GM23248 (cell line): ENCODE measurements at places on chromosomes 1 and 21. TPM values are rescaled to one million over a fixed set of nuclear protein-coding genes. Genes with fewer than 3 reads are reported as not detected.

Gene LCE1B
- not detected in 2 replicates for total RNA-seq

Gene TNNI3K
- not detected in 2 replicates for total RNA-seq

DNA sequence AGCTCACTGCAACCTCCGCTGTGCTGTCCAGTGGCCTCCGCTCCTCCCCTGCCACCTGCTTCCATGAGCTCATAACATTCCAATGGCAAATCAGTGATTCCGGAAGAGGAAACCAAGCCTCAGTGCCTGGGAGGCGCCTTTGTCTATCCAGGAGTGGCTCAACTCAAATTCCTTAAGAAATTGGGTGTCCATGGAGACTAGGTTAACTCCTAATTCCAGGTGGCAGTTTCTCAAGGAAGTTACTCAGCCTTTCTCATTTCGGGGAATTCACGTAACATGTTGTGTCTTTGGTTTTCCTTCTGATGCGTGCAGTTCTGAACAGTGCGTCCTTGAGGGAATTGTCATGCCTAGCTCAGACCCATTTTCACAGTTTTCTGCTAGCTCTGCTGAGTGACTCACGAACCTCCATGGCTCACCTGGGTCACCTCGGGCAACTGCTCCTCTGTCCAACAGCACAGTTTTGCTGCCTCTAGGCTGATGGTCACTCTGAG, 89.9 kb upstream of the DSCAM start:
- no peak for DNase-seq

- DNase-seq = peak; percentile 47
Observed at GRCh38 chr1:233518344-233518743, 95.6 kb upstream of the KCNK1 start.

Gene TENT5C
- 0.25 TPM in 1 of 2 replicates, not detected in the other for total RNA-seq

GRCh38 chr1:116920211-116920610, 10.5 kb downstream of the PTGFRN start:
- DNase-seq = peak; percentile 48

Gene MYBPHL
- total RNA-seq = not detected in 2 replicates

DNA sequence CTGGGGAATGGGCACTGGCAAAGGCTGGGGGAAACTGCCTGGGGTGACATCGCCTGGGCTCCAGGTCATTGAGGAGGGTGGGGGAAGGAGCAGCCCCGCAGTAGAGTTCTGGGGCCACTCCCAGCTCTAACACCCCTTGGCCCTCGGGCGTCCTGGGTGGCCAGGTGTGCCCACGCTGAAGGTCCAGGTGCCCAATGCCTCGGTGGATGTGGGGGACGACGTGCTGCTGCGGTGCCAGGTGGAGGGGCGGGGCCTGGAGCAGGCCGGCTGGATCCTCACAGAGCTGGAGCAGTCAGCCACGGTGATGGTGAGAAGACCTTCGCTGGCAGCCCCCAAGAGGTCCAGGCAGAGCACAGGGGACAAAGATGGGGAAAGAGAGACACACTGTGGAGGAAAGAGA, 7.7 kb downstream of the NTRK1 start:
- DNase-seq = no peak

Gene RAP1GAP
- 0.97 TPM in 1 of 2 replicates, not detected in the other for total RNA-seq

GRCh38 chr1:89487972-89488371, 36.7 kb upstream of the LRRC8B start:
- DNase-seq = no peak

GRCh38 chr1:213550804-213551203, 437.0 kb upstream of the PROX1 start:
- no peak for DNase-seq

GRCh38 chr1:109434484-109434883, 8.2 kb upstream of the PSMA5 start:
- DNase-seq = no peak

DNA sequence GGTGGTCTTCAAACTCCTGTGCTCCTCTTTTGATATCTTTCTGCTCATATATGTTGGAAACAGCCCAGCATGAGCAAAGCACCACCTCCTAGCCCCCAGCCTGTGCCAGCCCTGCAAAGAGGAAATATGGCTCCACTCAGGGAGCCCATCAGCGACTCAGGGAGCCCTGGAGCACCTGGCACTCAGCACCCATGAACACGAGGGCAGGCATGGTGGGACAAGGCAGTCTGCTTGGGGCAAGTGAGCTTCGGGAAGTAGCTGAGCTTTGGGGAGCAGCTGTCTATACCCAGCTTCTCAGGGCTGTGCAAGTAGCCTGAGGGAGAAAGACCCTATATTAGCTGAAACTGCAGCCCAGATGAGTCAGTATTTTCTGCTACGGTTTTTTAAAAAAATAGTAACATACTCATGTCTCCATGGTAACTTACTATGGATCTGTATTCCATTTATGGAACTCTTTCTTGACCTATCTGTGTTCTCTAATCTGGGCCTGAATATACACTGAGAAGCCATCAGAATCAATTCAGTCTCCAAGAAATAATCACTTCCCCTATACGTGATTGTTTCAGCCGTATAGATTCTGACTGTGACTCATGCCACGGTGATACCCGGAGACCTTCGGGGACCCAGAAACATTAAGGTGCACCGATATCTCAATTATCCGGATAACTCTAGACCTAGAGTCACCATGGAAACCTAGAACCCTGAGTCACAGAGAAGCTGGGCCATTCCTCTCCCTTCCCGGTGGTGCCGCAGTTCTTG, 1.5 kb upstream of the ETS2 start:
- no peak for DNase-seq

GRCh38 chr1:83901547-83902155, 97.3 kb downstream of the TTLL7 start:
- DNase-seq = peak; percentile 92

- peak; percentile 83 for DNase-seq
Observed at GRCh38 chr1:95086949-95087533, 14.3 kb upstream of the ALG14 start.

DNA sequence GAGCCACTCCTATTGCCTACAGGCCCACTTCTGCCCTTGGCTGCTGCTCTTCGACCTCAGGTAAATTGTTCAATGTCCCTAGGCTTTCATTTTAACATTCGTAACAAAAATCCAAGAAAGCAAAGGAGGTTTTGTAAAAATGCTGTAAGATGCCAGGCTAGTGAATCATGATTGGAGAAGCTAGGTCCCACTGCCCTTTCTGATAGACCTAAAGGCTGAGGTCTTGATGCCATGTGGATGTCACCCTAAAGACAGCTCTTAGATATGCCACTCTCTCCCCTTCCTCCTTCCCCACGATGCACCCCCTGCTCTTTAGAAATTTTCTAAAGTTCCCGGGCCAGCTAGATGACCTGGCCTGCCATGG, 9.9 kb upstream of the TMEM39B start:
- DNase-seq = peak; percentile 56

DNA sequence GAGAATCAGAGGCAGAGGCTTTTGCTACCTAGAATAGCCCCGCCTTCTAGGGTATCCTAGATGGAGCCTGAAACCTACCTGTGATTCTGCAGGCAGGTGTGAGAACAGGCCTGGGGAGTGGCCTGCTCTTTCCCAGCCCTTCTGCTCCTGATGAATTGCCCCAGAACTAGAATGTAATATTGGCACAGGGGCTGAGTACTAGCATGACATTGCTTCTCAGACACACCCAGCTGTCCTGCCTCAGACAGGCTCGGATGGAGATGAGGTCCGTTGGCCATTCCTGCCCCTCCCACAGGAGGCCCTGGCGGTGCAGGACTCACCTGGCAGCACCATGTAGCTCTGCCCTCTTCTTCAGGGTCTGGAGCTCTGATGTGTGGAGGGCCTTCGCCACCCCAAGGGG, 237.6 kb downstream of the GRIK3 start:
- DNase-seq = no peak

Gene NEK2
- 11.3 and 13.8 TPM in 2 replicates for total RNA-seq

- no peak for DNase-seq
Observed at GRCh38 chr1:101460739-101461138, 223.9 kb downstream of the S1PR1 start.

DNA sequence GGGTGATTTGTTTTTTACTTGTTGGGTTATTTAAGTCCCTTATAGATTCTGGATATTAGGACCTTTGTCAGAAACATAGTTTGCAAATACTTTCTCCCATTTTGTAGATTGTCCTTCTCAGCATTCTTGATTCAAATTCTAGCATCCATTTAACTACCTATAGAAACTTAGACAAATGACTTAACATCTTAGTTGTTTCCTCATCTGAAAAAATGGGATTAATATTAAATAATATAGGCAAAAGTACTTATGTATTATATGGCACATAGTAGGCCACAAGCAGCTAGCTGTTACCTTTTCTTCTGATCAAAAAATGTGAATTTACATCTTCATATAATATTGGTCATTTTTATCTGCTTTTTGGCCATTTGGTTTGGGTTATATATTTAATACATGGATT, 307.5 kb downstream of the ZP4 start:
- no peak for DNase-seq

Gene ANKRD34A
- total RNA-seq = 0.25 and 1.3 TPM in 2 replicates

Gene BCAN
- not detected in 2 replicates for total RNA-seq

DNA sequence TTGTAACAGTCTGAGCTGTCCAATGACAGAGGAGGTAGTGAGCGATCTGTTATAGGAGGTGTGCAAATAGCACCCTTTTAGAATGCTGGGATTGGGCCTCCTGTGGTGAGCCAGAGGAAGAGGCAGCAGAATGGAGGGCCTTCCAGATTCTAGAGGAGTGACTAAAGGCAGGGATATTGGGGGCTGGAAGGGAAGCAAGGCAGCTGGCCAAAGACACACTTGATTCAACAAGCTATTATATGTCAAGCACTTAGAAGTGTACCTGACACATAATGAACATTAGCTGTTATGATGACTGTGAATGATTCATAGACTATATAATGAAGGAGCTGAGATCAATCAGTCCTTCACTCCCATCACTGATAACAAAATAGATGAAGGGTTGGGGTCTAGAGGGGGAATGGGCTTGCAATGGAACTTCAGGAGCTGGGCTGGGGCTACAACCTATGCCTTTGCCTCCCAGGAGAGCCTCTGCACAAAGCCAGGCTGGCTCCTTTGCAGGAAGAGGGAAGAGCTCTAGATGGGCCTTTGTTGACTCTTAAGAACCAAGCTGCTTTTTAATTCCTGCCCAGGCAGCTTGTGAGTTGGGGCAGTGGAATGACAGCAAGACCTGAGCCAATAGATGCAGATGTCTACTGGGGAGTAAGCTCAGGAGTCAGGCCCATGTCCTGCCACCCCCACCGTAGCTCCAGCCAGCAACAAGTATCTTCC, 2.3 kb upstream of the MKNK1 start:
- DNase-seq = peak; percentile 35

DNA sequence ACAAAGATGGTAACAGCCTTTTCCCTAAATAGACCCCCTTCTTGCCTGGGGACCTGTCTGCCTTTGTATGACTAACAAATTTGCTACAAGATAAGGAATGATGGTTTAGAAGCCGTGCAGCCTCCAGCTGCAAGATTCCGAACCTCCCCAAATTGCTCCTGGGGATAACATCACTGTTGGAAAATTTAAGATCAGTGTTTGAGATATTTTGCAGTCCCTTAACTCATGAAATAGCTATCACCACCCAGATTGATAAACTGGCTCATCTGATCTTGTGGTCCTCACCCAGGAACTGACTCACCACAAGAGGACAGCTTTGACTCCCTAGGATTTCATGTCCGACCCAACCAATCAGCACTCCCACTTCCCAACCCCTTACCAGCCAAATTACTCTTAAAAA, 254.7 kb downstream of the USH2A start:
- no peak for DNase-seq

DNA sequence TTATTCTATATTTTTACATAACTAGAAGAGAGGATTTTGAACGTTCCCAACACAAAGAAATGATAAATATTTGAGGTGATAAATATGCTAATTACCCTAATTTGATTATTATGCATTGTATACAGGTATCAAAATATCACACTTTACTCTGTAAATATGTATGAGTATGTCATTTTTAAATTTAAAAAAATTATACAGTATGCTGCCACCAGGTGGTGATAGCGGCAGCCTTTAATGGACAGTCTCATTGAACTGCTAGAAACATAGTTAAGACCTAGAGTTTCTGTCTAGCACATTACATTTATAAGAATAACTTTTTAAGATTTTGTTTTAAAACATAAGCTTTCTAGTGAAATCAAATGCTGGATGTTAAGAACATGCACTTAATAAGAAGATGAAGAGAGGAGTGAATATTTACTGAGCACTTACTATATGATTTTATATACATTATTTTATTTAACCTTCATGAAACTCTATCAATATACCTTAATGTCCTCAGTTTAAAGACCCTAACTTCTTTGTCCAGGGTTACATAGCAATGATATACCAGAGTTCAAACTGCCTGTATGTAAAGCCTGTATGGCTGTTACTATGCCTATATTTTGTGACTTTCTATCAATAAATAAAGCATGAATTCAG, 207.1 kb downstream of the NUF2 start:
- DNase-seq = peak; percentile 58

- DNase-seq = peak; percentile 35
Observed at GRCh38 chr1:230163719-230164118, 96.7 kb downstream of the GALNT2 start.

- DNase-seq = no peak
Observed at GRCh38 chr1:248388426-248388825, 12.9 kb downstream of the OR2T6 start.

Gene OR2M3
- not detected in 2 replicates for total RNA-seq

- no peak for DNase-seq
Observed at GRCh38 chr1:110743397-110743796, 68.7 kb upstream of the KCNA3 start.

Gene RBP7
- total RNA-seq = not detected in 2 replicates

DNA sequence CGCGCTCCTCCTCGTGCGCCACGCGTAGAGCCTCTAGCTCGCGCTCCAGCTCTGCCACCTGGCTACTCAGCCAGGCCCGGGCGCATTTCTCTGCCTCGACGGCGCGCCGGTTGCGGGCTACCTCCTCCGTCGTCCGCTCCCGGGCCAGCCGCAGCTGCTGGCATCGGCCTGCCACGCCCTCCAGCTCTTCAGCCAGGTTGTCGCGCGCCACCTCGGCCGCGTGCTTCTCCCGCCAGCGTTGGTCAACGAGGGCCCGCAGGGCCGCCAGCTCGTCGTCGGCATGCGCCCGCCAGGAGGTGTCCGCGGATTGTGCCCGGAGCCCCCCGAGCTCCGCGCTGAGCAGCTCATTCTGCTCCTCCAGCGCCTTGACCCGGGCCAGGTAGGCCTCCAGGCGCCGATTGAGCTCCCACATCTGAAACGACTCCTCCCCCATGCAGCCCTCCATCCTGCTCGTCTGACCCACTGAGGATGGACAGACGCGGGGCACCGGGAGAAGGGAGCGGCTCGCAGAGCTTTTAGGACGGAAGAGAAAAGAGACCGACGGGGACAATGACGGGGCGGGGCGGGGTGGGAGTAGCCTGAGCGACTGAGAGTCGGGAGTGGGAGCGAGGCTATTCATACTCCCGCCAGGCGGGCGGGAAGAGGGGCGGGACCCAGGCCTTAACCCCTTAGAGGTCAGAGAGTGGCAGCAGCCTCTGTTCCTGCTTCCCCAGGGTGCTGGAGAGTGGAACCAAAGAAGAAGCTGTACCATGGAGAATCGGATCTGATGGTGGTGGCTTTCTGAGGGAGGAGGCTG, at the start of gene NES:
Gene NES (minus strand): TSS at position 588 of the 796 bp plus-strand sequence. CDS start 143 bp downstream, at position 445.
- peak; percentile 67 for DNase-seq

GRCh38 chr1:97074771-97075170, 353.2 kb downstream of the PTBP2 start:
- no peak for DNase-seq

- no peak for DNase-seq
Observed at GRCh38 chr1:90394247-90394646, 322.9 kb downstream of the BARHL2 start.
